ENCODE measurements at places on chromosomes 13 and 19. TPM values are rescaled to one million over a fixed set of nuclear protein-coding genes. Genes with fewer than 3 reads are reported as not detected.
A peak's percentile ranks its signal among the peaks of the same experiment; 100 is the strongest.

The HSD17B14 gene
- 2.1 TPM for total RNA-seq

- no peaks in the 10 kb centered on the region for H3K4me1 ChIP-seq
- H3K27ac ChIP-seq = peak overlapping the region; percentile 67
- H3K27me3 ChIP-seq = peaks cover 24% of the 10 kb centered on the region
These were observed 665 bp downstream of the ZNF497 start for GRCh38 chr19:58361900-58362271.

DNA sequence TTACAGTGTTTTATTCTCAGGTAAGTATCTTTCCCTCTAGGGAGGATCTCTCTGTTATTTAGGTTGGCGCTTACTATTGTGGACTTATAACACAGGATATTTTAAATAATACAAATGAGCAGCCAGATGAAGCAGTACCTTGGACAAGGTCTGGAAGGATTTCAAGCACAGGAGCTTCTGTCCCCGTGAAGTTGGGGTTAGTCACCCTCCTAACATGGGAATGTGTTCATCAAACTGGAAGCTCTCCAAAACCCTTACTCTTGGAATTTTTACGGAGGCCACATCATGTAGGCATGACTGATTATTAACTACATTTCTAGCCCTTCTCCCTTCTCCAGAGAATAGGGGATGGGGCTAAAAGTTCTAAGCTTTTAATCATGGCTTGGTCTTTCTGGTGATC, 38.3 kb upstream of the SPRY2 start:
- no peaks in the 10 kb centered on the region for H3K36me3 ChIP-seq
- no peak for DNase-seq
- no peak overlapping the region for H3K27ac ChIP-seq
- no peaks in the 10 kb centered on the region for H3K27me3 ChIP-seq

DNA sequence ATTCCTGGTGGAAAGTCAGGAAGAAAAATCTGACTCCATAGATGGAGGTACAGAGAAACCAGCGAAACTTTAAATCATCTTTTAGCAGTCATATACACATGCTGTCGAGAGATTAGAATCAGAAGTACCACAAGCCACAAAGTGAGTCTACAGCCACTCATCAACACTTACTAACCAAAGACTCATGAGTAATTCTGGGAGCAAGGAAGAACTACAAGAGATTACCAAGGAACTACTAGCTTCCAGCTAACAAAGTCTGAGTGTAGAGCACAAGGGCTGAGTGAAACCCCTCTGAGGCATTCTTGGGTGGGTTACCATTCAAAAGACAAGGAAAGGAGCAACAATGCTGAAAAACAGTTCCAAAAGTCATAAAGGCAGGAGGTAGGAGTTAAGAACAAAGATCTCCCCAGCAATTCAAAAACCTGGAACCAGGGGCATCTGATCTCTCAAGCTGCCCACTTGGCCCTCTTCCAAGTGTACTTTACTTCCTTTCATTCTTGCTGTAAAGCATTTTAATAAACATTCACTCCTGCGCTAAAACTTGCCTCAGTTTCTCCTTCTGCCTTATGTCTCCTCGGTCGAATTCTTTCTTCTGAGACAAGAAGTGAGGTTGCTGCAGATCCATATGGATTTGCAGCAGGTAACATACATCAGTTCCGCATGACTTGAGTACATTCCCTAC, 13.0 kb downstream of the RBM26 start:
- H3K4me3 ChIP-seq = peak overlapping the region; percentile 66
- no peak for DNase-seq
- H3K27me3 ChIP-seq = no peaks in the 10 kb centered on the region
- peak overlapping the region; percentile 55 for H3K27ac ChIP-seq

DNA sequence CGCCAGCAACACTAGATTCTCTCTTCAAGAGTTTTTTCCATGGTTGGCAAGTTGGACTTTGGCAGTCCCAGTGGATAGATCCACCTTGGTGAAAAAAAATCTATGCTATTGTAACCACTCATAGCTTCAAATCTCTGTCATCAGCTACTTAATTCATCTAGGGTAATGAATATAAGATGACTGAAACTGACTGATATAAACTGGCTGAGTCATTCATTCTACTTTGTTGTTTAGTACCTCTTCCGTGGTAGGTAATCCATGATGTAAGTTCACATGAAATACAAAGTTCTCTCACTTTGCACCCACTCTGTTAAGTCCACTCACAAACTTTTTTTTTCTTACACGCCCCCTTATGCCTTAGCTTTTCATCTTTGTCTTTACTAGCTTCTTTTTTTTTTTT, 1381.5 kb downstream of the SLITRK5 start:
- no peak overlapping the region for H3K27ac ChIP-seq
- DNase-seq = no peak
- H3K4me1 ChIP-seq = no peaks in the 10 kb centered on the region

All from T-cell (primary cell).